ENCODE measurements at places on chromosomes 7 and 10. TPM values are rescaled to one million over a fixed set of nuclear protein-coding genes. Genes with fewer than 3 reads are reported as not detected.

LIPJ gene
- total RNA-seq, result 0.23 TPM

AGBL3 gene
- total RNA-seq, result 2.9 TPM

PRKCQ gene
- 17.2 TPM for total RNA-seq

VPS37D gene
- total RNA-seq, result 18.6 TPM

ACSM6 gene
- total RNA-seq, result 0.12 TPM

CCDC7 gene
- total RNA-seq, result 20.4 TPM

CDC14C gene
- not detected for total RNA-seq

ARPC1B gene
- total RNA-seq, result 105 TPM

PSMA2 gene
- 44.7 TPM for total RNA-seq

MYL7 gene
- not detected for total RNA-seq

VWA2 gene
- total RNA-seq, result 3.0 TPM

Measured in metanephros (tissue), 2 donors.